ENCODE measurements at places on chromosomes 16 and 17.
A peak's percentile ranks its signal among the peaks of the same experiment; 100 is the strongest.

- no peak for DNase-seq
Measured at GRCh38 chr17:75842963-75843576, 1.1 kb downstream of the UNC13D start.

GRCh38 chr16:842061-842476 is 41.5 kb upstream of the GNG13 start:
- DNase-seq = peak; percentile 54

GRCh38 chr17:40499551-40500189 is 1.8 kb downstream of the TNS4 start:
- peak; percentile 77 for DNase-seq

DNA sequence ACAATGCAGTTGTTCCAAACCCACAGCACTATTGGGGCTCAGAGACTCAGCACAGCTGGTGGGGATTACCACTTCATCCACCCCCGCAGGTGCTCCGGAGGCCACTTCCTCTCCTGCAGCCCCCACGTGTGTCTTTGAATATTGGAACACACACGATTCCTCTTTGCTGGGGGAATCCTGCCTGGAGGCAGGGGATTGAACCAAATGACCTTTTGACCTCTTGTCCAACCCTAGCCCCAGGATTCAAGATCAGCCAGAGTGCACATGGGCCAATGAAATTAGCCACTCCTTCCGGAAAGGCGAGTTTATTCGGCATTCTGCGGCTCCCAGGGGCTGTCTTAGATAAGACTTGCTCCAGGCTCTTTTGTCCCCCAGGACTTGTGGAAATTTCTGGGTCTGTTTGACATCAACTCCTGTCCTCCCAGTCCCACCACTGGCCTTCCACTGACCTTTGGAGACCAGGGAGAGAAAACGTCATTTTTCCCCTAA is 350.2 kb downstream of the FOXL1 start:
- no peak for DNase-seq

DNA sequence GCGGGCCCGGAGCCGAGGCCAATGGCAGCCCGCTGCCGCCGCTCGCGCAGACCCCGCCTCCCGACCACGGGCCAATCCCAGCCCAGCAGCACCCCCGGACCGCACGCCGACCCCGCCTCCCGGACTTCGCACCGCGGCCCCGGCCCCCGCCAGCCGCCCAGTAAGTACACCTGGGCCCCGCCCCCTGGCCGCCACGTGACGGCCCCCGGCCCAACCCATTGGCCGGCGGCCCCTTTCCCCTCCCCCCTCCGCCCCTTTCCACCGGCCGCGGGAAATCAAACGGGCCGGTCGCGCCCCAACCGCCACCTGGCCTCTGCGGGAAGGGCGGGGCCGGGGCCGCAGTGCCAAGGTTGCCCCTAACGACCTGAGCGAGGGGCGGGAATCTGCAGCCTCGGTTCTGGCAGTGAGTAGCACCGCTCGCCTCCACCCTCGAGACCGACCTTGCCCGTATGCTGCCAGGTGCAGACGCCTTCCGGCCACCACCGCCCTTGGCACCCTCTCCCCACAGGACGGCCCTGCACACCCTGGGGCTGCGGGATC is at the start of gene YBX2:
TSS of gene YBX2 (minus strand) at position 26 of the 540 bp plus-strand sequence. CDS start 139 bp downstream, outside the sequence.
- DNase-seq = peak; percentile 88

GRCh38 chr17:51259564-51260236 is at the start of gene MBTD1:
Gene MBTD1, minus strand, starts transcription at chr17:51260049. Its CDS starts 34,888 bp downstream, at chr17:51225161.
- DNase-seq = peak; percentile 99

GRCh38 chr17:8124350-8125153 is 646 bp upstream of the HES7 start:
- no peak for DNase-seq

- no peak for DNase-seq
Measured at GRCh38 chr17:8337802-8338752, 1.6 kb upstream of the ODF4 start.

- no peak for DNase-seq
Measured at GRCh38 chr17:80890921-80891396, 100.7 kb upstream of the CHMP6 start.

GRCh38 chr17:82840431-82840831 is 609 bp upstream of the ZNF750 start:
- no peak for DNase-seq

GRCh38 chr17:11515901-11516300 is 82.4 kb upstream of the DNAH9 start:
- no peak for DNase-seq

DNA sequence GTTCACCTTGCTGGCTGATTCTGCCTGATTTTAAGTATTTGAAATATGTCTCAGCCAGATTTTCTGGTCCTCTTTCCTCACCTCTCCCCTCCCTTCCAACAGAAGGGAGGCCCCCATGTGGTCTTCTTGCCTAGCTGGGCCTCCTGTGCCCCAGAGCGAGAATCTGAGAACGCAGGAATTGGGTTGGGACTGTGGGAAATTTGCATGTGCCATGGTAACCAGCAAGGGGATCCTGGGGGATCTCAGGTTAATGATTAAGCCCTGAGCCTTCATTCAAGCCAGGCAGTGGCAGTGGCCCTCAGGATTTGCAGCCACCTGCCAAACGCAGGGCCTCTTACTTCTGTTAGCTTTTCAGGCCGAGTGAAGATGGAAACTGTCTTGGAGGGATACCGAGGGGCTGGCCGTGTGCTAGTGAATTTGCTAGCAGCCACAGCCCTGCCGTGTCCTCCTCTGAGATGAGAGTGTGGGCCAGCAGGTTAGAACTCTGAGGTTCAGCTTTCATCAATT is 40.2 kb downstream of the KSR1 start:
- DNase-seq = no peak

DNA sequence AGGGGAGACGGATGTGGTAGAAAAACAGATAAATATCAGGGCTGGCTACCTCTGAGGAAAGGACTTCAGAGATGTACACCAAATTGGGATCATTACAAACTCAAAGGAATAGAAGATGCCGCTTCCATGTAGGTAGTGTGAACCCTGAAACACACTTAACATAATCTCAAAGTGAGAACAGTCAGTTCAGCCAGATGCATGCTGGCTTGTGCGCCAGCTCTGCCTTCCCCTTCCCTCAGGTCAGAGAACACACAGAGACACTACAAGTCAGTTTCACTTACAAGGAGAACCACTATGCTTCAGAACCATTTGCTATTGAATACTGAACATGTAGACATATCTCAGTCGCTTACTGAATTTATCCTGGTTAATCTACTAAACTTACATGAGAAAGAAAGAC is 176.0 kb upstream of the AXIN2 start:
- DNase-seq = no peak

- no peak for DNase-seq
Measured at GRCh38 chr16:67466581-67466980, 14.4 kb downstream of the ATP6V0D1 start.

Measured in posterior cingulate gyrus (tissue), 11 donors.